ENCODE measurements at places on chromosomes 1 and 21.

DNA sequence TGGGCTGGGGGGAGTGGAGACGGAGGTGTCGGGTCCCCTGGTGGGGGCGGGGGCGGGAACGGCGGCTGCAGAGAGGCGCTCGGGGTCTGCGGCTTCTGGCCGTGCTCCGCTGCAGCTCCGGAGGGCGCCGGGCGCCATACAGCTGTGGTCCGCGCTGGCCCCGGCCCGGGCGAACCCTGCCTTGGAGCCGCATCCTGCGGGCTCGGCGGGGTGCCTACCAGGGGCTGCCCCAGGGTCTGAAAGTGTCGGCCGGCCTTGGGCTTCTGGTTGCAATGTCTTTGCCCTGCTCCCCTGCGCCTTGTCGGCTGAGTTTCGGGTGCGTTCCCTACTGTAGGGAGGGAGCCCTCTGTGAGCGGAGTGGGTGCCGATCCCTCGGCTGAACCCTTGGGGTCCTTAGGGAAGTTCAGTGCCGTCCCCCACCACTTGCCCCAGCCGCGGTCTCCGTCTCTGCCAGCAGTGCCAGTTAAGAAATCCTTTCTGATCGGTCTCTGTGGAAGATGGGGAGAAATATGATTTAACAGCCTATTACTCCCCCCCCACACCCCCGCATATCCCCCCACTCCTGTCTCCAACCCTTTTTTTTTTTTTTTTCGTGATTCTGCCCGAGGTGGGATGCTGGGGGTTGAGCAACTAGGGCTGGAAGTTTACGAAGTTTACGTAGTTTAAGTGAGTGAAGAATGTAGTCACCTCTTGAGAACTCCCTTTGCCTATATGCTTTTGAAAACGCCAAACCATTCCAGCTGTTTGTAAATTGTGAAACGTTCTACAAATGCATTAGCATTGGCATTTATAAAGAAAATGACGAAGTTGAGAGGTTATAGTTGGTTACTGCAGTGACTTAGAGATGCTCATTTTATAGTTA, 588 bp downstream of the NEXN start:
- DNase-seq: peak; percentile 45

DNA sequence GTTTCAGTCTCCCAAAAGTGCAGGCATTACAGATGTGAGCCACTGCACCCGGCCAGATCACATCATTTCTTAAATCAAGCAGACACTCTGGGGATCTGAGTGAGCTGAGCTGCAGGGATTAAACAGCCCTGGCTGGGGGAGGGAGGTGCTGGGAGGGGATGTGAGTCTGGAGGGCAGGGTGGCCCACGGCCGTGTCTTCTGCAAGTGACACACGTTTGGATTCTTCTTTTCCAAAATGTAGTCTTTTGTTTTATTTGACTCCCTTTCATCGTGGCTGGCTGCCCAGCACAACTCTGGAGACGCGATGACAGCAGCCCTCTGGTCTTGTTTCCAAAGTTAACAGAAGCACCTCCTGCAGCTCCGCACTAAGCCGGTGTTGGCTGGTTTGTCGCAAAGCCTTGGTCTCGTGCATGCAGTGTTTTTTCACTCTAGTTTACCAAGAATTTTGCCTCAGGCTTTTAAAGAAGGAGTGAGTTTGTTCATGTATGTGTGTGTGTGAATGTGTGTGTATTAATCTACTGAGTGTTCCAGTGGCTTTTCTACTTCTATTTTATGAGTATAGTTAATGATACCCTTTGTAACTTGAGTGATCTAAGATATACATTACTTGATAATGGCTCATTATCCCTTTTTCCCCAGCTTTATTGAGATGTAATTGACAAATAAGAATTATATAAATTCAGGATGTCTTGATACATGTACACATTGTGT, 2.8 kb upstream of the KRTAP10-5 start:
- DNase-seq: no peak

DNA sequence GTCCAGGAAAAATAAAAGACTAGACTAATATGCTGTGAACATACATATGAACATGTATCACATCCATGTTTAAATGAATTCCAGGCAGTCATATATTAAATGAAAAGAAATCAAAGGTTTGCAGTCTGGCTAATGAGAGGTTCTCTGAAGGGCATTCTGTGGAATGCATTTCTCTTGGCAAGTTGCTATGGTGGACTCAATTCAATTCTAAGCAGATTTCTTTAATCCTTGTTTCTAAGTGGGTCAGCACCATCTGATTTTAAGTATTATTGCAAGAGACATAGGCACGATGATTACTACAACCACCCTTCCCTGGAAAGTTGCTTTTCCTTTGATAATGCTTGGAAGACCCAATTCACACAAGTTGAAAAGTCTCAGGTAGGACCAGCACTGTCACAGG, 23.9 kb upstream of the ABCA4 start:
- DNase-seq: no peak

- DNase-seq: no peak
Observed at GRCh38 chr21:18603261-18603660, 199.7 kb upstream of the TMPRSS15 start.

- DNase-seq: no peak
Observed at GRCh38 chr1:236065509-236066005, 667 bp upstream of the NID1 start.

GRCh38 chr1:29756085-29756484, 519.8 kb downstream of the PTPRU start:
- no peak for DNase-seq

DNA sequence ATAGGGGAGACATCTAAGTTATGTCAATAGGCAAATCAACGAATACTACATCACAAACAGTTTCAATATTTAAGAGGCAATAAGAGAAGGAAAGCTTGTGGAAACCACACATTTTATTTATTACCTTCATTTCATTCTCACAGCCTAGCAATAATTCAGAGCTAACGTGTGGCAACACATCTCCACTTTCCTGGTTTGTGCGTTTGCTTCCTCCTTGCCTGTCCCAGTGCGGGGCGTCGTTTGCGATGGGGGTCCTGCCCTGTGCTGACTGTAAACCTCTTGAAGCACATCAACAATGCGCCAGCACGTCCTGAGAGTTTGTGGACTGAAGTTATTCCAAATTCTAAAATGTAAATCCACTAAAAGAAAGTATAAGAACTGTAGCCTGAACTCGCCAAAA, 14.4 kb upstream of the VPS26C start:
- DNase-seq: no peak

GRCh38 chr1:246748867-246749266, 24.7 kb downstream of the SCCPDH start:
- no peak for DNase-seq

- no peak for DNase-seq
Observed at GRCh38 chr1:16116002-16116401, 39.9 kb downstream of the EPHA2 start.

DNA sequence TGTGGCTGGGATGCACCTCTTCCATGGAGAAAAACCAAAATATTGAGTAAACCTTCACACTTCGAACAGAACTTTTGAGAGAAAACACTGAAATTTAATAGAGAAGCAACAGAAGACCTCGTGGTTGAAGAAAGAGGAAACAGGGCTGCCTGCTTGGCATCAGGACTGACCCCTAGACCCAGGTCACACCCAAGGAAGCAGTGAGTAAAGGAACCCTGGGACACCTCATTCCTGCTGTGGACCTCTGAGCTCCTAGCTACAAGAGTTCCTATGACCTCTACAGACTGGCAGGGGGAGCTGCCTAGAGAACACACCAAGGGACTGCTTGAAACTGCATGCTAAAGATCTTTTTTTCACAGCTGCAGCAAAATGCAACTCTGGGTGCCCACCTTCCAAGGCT, 67.8 kb downstream of the FASLG start:
- DNase-seq: no peak

GRCh38 chr1:178650934-178651511, 74.0 kb upstream of the RALGPS2 start:
- no peak for DNase-seq

GRCh38 chr21:29487154-29487553, 188.4 kb downstream of the BACH1 start:
- no peak for DNase-seq

DNA sequence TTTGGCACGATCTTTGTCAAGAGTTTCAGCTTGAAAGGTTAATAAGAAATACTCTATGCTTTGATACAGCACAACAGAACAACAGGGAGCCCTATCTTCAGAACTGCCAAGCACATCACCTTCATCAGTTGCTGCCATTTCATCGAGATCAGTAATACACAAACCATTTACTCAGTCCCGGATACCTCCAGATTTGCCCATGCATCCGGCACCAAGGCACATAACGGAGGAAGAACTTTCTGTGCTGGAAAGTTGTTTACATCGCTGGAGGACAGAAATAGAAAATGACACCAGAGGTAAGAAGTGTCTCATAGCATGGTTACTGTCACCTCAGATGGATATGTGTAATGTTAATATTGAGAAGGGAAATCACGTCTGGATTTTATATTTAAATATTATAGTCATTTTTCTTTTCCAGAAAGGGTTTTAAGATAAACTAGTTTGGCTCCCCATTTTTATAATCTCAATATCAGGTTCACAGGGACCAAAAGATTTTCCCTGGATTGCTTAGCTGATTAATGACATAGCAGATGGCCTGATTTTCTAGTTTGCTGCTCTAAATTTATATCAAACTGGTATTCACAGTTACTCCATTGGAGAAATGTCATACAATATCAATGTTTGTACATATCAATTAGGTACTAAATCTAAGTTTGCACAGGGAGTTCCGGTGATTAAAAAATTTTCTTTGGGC, 97.3 kb downstream of the USP25 start:
- no peak for DNase-seq

DNA sequence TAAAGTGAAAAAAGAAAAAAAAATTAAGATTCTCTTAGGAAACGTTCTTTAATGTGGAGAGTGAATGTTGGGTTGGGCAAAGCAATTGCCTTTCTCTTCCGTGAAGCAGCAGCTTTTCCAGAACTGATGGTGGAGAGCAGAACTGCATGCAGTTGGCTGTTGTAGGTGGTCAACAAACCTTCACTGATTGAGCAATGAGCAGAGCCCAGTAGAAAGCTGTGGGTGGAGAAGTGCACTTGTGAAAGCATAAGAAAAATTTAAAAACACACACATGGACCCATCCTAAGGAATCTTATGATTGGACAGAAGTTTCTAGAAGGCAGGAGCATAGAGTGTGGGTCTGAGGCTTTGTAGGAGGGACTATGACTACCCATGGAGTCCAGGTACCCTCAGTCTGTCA, 4.5 kb downstream of the PRELP start:
- DNase-seq: no peak

DNA sequence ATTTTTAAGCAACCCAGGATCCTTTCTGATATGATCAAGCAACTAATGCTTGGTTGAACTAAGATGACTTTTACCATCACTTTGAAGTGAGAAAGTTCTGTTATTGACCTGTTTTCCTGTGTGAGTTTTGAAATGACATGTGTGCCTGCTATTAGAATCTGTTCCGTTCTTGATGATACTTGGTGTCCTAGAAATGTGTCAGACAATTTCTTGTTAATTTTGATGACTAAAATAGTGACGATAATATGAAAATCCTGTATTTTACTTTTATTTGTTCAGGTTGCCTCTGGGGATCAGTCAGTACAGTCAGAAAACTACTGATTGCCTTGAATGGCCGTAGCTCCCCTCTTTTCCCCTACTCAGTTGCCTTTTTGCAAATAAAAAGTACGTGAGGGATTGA, 228.0 kb downstream of the RYR2 start:
- DNase-seq: no peak

DNA sequence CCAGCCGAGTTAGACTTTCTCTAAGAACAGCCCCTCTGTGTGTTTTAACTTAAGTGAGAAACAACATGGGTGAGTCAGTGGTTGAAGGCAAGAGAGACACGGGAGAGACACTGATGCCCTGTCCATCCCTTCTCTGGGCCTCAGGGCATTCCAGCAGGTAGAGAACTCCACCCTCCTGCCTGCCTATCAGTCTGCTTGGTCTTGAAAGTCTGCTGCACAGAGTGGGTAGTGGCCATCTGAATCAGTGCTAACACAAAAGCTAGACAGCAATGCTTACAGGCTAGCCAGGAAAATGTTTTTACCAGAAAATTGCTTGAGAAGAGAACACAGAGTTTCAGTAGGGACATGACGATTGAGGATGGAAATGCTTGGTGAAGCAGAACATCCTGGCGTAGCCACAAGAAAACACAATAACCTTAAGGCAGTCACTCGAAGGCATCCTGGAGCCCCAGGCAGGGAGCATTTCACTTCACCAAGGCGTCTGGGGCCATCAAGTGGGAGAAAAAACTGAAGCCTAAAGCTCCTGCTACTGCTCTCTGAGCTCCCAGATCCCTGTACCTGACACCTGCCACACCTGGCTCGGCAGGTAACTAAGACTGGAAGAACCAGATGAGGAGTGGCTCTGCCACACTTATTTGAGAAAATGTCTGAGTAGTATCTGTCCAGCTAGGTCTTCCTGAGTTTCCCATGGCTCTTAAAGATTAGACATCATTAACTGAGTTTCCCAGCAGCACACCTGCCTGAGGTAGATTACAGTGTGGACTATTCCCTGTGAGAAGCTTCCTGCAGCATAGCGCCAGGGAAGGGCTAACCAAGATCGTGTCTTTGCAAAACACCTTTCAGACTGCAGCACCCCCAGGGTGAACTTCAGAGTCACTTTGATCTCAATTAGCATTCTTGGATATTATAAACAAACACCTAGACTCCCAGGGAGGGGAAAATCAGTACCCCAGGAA, 18.1 kb upstream of the LBR start:
- DNase-seq: no peak

GRCh38 chr1:19009126-19009881, 52.8 kb upstream of the IFFO2 start:
- no peak for DNase-seq

- DNase-seq: no peak
Observed at GRCh38 chr1:72109916-72110315, 172.4 kb downstream of the NEGR1 start.

GRCh38 chr1:169012416-169012815, 94.1 kb upstream of the ATP1B1 start:
- no peak for DNase-seq

- no peak for DNase-seq
Observed at GRCh38 chr1:193850745-193851144, 664.3 kb upstream of the B3GALT2 start.

- DNase-seq: no peak
Observed at GRCh38 chr1:204885790-204886189, 15.1 kb downstream of the NFASC start.

GRCh38 chr1:93865253-93865652, 13.8 kb downstream of the DNTTIP2 start:
- DNase-seq: no peak

- no peak for DNase-seq
Observed at GRCh38 chr1:58508629-58509028, 37.9 kb downstream of the OMA1 start.
